ENCODE measurements at places on chromosomes 6 and 20. TPM values are rescaled to one million over a fixed set of nuclear protein-coding genes. Genes with fewer than 3 reads are reported as not detected.

- H3K27ac ChIP-seq = no peak overlapping the region
- DNase-seq = no peak
- no peak overlapping the region for H3K4me3 ChIP-seq
- H3K36me3 ChIP-seq = no peaks in the 10 kb centered on the region
- H3K27me3 ChIP-seq = no peaks in the 10 kb centered on the region
Observed at GRCh38 chr6:37551867-37552266, 52.2 kb upstream of the CCDC167 start.

DNA sequence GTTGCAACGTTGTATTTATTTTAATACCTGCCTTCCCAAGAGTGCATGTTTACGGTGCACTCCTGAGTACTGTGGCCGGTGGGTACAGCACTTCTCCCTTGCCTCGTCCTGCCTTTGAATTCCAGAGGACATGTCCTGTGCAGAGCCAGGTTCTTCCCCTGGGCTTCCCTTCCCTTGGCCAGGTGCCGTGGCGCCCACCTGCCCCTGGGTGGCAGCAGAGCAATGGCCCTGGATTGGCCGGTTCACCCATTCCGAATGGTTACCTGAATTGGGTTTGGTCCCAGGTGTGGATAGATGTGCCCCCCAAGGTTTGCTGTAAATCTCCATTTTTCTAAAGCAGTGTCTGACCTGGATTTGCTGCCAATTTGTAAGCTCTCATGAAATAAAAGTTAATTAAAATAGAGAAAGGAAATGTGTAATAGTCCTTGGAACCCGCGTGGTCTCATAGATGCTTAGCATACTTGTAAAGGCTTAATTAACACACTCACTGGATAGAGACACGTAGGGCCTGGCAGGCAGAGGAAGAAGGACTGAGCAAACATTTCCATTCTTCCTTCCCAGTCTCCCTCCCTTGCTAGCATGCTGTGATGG, 40.6 kb downstream of the DTD1 start:
- DNase-seq = no peak
- H3K4me1 ChIP-seq = no peaks in the 10 kb centered on the region
- no peak overlapping the region for H3K4me3 ChIP-seq

DNA sequence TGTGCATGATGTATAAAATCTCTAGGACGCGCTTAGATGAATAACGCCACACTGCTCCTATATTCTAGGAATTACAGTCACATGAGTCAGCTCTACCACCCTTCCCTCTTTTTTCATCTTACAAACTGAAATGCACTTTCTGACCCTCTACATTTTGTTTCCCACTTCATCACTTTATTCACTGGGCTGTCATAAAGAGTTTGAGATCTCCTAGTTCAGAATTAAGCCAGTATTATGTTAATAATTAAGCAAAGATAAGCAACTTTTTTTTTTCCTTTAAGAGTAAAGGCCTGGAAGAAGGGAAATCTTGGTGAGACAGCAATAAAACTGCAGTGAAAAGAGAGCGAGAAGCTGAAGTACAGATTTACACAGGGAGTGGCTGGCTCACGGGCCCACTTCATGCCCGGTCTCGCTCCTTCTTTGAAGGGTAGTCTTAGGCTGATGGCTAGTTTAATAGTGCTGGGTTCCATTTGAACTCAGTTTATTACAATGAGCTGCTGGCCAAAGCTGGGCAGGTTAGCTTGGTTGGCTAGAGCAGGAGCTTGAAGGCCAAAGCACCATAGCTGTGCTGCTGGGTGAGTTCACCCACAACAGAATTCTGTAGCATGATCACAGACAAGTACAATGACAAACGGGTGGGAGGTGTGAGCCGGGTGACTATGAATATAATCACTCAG, 110.6 kb downstream of the MAP7 start:
- DNase-seq = no peak
- H3K4me1 ChIP-seq = no peaks in the 10 kb centered on the region
- no peaks in the 10 kb centered on the region for H3K27me3 ChIP-seq
- H3K36me3 ChIP-seq = no peaks in the 10 kb centered on the region
- no peak overlapping the region for H3K4me3 ChIP-seq

GRCh38 chr6:75882734-75883133, 133.7 kb downstream of the MYO6 start:
- H3K27me3 ChIP-seq = no peaks in the 10 kb centered on the region
- H3K4me1 ChIP-seq = no peaks in the 10 kb centered on the region
- no peak overlapping the region for H3K27ac ChIP-seq
- H3K36me3 ChIP-seq = no peaks in the 10 kb centered on the region

KCNS1 gene
- total RNA-seq = not detected

HTR1E gene
- not detected for total RNA-seq

- no peaks in the 10 kb centered on the region for H3K36me3 ChIP-seq
- no peak for DNase-seq
Observed at GRCh38 chr6:84061613-84062398, 28.2 kb downstream of the MRAP2 start.

- no peaks in the 10 kb centered on the region for H3K4me1 ChIP-seq
- no peaks in the 10 kb centered on the region for H3K36me3 ChIP-seq
- no peak overlapping the region for H3K27ac ChIP-seq
Observed at GRCh38 chr6:39054577-39055142, 6.1 kb downstream of the GLP1R start.

DNA sequence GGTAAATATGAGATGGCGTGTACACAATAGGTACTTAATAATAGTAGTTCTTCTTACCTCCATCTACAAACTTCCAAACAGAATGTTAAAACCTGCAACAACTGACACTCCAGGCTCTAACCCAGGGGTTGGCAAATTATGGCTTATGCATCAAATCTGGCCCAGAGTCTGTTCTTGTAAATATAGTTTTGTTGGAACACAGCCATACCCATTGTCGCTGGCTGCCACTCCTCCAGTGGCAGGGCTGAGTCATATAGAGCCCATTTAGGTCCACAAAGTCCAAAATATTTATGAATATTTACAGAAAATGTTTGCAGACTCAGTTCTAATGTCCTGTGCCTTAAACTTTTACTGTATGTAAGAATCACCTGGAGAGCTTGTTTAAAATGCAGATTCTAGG, 69.9 kb upstream of the BTBD3 start:
- H3K27me3 ChIP-seq = no peaks in the 10 kb centered on the region
- no peak overlapping the region for H3K4me3 ChIP-seq
- no peak for DNase-seq
- H3K4me1 ChIP-seq = no peaks in the 10 kb centered on the region

GRCh38 chr20:58614984-58615760, 35.9 kb upstream of the STX16 start:
- H3K4me3 ChIP-seq = no peak overlapping the region
- DNase-seq = no peak
- H3K4me1 ChIP-seq = no peaks in the 10 kb centered on the region
- no peak overlapping the region for H3K27ac ChIP-seq
- H3K36me3 ChIP-seq = no peaks in the 10 kb centered on the region
- H3K27me3 ChIP-seq = peaks cover 19% of the 10 kb centered on the region

DNA sequence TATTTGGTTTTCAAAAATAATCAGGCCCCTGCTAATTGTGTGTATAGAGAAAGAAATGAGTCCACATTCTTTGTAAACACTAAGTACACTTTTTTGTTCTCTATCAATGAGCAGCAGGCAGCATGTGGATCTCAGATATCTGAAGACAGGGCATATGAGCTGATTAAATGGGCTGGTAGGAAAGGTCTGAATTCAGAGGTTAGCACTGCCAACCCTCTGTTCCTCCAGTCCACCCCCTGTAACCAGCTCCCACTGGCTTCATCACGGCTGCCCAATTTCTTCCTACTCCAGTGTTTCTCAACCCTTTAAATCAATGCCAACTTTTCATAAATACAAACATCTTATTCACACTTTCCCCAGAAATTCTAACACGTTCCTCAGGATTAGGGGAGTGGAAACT, 128.5 kb downstream of the TPBG start:
- no peaks in the 10 kb centered on the region for H3K27me3 ChIP-seq
- H3K4me1 ChIP-seq = no peaks in the 10 kb centered on the region
- no peaks in the 10 kb centered on the region for H3K36me3 ChIP-seq
- no peak overlapping the region for H3K4me3 ChIP-seq

GRCh38 chr6:151431337-151431736, 20.6 kb downstream of the RMND1 start:
- no peak overlapping the region for H3K4me3 ChIP-seq
- peaks cover 4% of the 10 kb centered on the region for H3K4me1 ChIP-seq
- no peaks in the 10 kb centered on the region for H3K27me3 ChIP-seq
- peaks cover 50% of the 10 kb centered on the region for H3K36me3 ChIP-seq
- no peak overlapping the region for H3K27ac ChIP-seq
- no peak for DNase-seq

DNA sequence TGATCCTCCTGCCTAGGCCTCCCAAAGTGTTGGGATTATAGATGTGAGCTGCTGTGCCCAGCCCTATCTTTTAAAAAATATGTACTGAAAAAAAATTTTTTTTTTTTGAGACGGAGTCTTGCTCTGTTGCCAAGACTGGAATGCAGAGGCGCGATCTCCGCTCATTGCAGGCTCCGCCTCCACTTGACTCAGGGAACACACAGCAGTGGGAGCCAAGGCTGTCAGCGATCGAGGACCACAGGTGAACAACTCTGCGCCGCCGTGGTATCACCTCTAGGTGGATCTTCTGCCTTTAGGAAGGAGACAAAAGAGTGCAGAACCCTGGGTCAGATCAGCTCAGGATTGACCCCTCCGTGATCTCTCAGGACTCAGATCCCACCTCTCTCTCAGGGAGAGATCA, 13.7 kb downstream of the RAET1E start:
- H3K4me1 ChIP-seq = no peaks in the 10 kb centered on the region
- DNase-seq = no peak
- no peak overlapping the region for H3K4me3 ChIP-seq
- H3K27me3 ChIP-seq = peaks cover 23% of the 10 kb centered on the region
- no peak overlapping the region for H3K27ac ChIP-seq
- H3K36me3 ChIP-seq = no peaks in the 10 kb centered on the region

- H3K4me1 ChIP-seq = no peaks in the 10 kb centered on the region
- H3K4me3 ChIP-seq = no peak overlapping the region
- H3K36me3 ChIP-seq = no peaks in the 10 kb centered on the region
- H3K27ac ChIP-seq = no peak overlapping the region
Observed at GRCh38 chr6:131754088-131754487, 43.3 kb upstream of the CTAGE9 start.

DNA sequence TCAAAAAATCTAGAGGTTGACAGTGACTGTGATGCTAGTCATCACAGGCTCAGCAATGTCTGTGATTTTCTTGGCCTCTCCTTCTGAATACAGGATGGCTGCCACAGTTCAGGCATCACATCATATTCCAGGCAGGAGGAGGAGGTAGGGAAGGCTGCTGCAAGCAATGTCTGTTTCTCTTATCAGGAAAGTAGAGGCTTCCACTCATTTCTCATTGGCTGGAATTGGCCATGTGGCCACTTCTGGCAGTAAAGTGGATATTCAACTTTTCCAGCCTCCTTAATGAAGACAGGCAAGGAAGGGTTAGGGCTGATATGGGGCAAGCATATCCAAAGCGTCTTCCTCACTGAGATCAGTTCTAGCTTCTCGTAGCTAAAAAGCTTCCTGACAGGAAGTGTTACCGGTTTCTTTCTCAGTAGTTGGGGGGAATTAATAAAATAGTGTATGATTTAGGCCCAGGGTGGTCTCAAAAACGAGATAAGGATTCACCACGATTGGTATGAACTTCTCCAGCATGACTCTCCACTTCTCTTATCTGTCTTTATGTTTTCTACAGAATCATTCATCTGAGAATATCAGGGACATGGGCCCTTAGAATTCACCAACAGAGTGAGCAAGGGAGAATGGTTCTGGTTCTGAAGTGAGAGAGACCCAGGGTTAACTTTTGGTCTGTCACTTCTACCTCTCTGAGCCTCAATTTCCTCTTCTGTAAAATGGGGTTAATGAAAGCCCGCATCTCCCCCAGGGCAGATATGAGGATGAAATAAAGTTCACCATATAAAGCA, 32.7 kb upstream of the PSMF1 start:
- H3K27ac ChIP-seq = no peak overlapping the region
- no peak for DNase-seq
- H3K4me3 ChIP-seq = no peak overlapping the region
- H3K36me3 ChIP-seq = peaks cover under 1% of the 10 kb centered on the region
- no peaks in the 10 kb centered on the region for H3K27me3 ChIP-seq

DNA sequence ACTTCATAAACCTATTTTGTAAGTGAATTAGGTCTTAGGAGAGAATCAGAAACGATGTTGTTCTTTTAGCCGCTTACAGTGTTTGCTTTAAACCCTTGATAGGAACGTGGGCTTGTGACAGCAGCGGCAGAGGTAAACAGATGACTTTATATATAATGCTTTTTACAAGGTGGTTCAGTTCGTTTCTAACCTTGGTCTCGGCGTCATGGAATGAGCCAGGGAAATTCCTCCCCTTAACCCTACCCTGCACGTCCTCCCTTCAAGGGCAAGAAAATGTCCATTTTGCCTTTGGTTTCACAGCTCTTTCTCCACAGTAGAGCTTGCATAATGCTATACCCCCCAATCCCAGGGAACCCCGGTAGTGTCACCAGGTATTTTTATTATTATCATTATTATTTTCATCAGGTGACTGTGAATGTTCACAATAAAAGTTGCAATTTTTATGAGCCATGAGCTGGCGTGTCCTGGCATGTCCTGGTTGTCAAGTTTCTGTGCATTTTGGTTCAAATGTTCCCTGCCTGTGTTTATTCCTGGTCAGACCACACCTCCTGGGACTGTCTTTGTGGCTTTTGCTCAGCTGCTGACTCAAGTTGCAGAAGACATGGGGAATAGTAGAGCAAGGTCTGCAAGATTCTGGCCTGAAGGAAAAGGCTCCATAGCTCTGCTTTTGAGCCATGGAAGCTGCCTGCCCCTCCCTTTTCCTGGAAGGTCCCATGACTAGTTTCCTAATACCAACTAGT, 112.8 kb upstream of the BMP2 start:
- no peak for DNase-seq
- no peaks in the 10 kb centered on the region for H3K27me3 ChIP-seq
- H3K36me3 ChIP-seq = no peaks in the 10 kb centered on the region
- H3K4me3 ChIP-seq = no peak overlapping the region
- no peak overlapping the region for H3K27ac ChIP-seq
- no peaks in the 10 kb centered on the region for H3K4me1 ChIP-seq

TMEM244 gene
- total RNA-seq = not detected

- no peak overlapping the region for H3K27ac ChIP-seq
- no peaks in the 10 kb centered on the region for H3K27me3 ChIP-seq
- H3K36me3 ChIP-seq = no peaks in the 10 kb centered on the region
- peaks cover 4% of the 10 kb centered on the region for H3K4me1 ChIP-seq
- no peak for DNase-seq
Observed at GRCh38 chr6:32491700-32492099, 38.4 kb downstream of the HLA-DRB5 start.

DNA sequence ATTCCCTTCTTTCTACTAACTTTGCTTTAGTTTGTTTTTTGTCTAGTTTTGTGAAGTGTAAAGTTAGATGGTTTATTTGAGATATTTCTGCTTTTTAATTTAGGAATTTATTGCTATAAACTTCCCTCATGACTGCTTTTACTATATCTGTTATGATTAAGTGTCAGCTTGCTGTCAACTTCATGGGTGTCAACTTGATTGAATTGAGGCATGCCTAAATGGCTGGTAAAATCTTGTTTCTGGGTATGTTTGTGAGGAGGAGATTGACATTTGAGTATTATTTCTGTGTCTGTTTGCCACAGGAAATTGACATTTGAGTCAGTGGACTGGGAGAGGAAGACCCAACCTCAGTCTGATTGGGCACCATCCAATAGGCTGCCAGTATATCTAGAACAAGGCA, 1147.0 kb upstream of the EYS start:
- H3K4me1 ChIP-seq = no peaks in the 10 kb centered on the region
- DNase-seq = no peak
- no peaks in the 10 kb centered on the region for H3K36me3 ChIP-seq
- no peak overlapping the region for H3K4me3 ChIP-seq
- H3K27ac ChIP-seq = no peak overlapping the region

KHDRBS2 gene
- total RNA-seq = 5.5 TPM

- H3K4me1 ChIP-seq = no peaks in the 10 kb centered on the region
- no peak overlapping the region for H3K4me3 ChIP-seq
- peaks cover 8% of the 10 kb centered on the region for H3K27me3 ChIP-seq
- no peaks in the 10 kb centered on the region for H3K36me3 ChIP-seq
- no peak overlapping the region for H3K27ac ChIP-seq
Observed at GRCh38 chr6:16190214-16190613, 48.2 kb upstream of the GMPR start.

TGM3 gene
- total RNA-seq = not detected
